ENCODE measurements at places on chromosomes 3 and 15.
A peak's percentile ranks its signal among the peaks of the same experiment; 100 is the strongest.

DNA sequence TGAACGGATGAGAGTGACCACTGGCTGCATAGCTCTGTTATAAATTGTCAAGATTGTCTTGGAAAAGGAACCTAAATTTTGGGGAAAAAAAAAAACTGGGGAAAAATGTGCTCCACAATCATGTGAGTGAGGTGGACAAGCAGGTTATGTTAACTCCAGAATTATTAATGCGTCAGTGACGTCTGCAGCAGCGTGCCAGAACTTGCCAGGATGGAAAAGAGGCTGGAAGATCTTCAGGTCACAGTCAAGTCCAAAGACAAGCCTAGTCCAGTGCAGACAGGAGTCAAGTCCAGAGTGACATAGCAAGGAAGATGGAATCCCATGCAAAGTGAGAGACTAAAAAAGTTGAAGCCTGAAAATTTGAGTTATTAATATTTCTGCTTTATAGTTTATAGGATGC lies 140.6 kb downstream of the RYR3 start:
- no peak for DNase-seq

DNA sequence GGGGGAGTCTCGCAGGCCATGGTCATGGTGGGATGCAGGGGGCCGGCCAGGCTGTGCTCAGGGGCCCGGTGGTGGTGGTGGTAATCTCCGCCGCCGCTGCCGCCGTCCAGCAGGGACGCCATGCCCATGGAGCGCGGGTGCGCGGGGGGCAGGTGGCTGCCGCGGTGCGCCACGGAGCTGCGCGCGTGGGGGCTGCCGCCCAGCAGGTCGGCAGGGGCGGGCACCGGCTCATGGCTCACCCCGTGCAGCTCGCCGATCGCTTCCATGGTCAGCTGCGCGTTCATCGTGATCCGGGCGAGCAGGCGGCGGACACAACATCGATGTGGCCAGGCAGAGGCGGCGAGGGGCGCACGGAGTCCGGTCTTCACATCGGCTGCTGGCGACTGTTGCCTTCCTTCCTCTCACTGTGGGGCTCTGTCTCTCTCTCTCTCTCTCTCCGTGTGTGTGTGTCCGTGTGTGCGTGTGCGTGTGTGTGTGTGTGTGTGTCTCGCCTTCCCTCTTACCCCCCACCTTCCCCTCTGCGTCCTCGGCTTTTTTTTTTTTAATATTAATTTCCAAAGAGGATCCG lies 451 bp downstream of the ONECUT1 start:
- no peak for DNase-seq

- DNase-seq, result peak; percentile 52
Measured at GRCh38 chr3:138434276-138434874, at the start of gene ESYT3. TSS of gene ESYT3 (plus strand) at chr3:138434616. CDS start at chr3:138434799, 183 bp downstream.

GRCh38 chr3:9732080-9732739 lies 675 bp downstream of the BRPF1 start:
- peak; percentile 74 for DNase-seq

GRCh38 chr3:133655731-133656515 lies 5.8 kb downstream of the TOPBP1 start:
- no peak for DNase-seq

DNA sequence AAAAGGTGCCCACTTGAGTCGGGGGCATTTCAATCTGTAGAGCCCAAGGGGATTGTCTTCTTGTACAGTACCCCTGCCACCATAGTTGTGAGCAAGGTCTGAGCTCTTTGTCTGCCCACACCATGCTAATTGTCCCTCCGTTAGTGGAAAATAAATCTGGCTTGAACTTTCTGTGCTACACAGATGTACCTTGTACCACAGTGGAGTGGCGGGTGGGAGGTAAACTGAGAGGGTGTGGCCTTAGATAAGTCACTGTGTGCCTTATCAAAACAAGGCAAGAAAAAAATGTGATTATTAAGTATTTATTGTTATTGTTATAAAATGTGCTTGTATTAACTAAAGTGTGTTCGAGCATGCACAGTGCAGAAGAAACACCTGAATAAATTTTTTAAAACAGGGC lies 242.9 kb upstream of the C2CD4B start:
- DNase-seq, result no peak

Data from inflammatory macrophage (primary cell).